ENCODE measurements at places on chromosomes 5 and 9.

DNA sequence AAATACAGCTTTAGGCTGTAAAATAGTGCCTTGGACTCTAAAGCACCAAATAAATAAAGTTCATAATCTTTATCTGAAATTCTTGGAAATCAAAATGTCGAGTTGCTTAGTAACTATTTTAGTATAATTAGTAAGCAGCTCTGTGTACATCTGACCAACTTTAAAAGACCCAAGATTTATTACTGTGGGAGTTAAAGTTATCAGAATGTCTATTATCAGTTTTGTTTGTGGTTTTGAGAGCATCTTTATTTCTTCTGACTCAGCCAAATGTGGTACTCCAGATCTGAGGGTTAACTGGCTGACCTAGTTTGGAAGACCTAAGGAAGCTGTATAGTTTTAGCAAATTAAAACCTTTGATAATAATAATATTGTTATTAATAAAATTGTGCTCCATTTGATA, 81.2 kb downstream of the PRLR start:
- no peak for DNase-seq

GRCh38 chr9:134551644-134552348, 89.8 kb upstream of the COL5A1 start:
- peak; percentile 46 for DNase-seq

GRCh38 chr5:157558041-157558595, 17.5 kb downstream of the ADAM19 start:
- peak; percentile 43 for DNase-seq

GRCh38 chr5:93100976-93101375, 480.0 kb downstream of the NR2F1-AS1 start:
- DNase-seq, result no peak

DNA sequence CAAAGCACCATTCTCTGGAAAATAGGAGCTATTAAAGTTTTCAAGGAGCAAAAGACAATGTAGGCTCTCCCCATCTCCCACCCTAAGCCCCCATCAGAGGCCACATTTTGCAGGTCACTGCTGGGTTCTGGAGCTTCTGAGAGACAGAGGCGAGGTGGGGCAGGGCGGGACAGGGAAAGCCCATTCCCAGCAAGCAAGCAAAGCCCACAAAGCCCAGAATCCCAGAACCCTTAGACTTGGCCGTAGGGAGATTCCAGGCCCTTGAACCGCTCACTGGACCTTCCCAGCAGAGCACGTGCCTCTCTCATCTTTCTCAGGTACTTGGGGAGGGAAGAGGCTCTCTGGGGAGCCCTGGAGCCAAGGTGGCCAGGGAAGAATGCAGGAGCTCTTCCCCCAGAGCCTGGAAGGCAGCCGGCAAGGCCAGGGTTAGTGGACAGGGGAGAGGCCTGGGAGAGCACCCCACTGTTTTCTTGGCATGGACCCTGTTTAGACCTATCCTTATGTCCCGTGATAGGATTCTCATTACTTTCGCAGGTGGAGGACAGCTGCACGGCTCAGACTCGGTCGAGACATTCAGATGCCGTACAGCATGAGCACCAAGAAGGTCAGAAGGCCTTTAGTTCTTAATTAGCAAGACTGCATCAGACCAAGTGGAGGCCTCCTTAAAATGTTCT, 52.4 kb downstream of the ZNF354C start:
- no peak for DNase-seq

GRCh38 chr5:180785121-180785781, 17.4 kb downstream of the MGAT1 start:
- no peak for DNase-seq

DNA sequence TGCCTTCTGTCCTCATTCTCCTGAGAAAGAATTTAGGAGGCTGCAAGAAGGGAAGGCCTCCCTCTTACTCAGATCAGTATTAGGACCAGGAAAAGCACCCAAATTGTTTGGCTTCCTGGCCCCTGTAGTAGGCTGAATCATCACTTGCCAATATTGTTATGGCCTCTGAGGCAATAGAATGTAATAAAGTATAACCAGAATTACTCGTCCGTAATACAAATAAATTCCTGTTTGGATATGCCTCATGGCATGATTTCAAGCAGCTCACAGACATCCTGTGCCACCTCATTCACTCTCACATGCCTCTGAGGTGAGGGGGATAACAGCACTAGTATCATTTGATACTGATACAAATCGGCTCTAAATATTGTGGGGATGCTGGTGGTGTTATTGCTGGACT, 427.3 kb downstream of the ISL1 start:
- DNase-seq, result peak; percentile 94

- DNase-seq, result no peak
Observed at GRCh38 chr5:142530904-142531303, 155.0 kb downstream of the FGF1 start.

DNA sequence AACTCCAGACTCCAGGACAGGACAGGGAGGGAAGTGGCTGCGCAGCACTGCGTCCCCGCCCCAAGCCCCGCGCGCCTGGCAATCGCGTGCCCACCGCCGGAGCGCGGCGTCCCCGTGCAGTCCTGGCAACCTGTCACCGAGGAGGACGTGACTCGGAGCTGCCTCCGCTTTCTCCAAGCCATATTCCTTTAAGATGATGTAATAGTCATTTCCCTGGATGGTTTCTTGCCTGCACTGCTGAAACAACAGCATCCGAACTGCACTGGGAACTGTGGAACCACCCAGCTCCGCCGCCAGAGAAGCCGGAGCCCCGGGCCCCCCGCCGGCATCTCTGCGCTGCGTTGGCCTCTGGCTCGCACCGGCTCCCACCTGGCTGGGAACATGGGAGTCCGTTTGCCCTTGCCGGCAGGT, 34.5 kb downstream of the KCTD16 start:
- no peak for DNase-seq

DNA sequence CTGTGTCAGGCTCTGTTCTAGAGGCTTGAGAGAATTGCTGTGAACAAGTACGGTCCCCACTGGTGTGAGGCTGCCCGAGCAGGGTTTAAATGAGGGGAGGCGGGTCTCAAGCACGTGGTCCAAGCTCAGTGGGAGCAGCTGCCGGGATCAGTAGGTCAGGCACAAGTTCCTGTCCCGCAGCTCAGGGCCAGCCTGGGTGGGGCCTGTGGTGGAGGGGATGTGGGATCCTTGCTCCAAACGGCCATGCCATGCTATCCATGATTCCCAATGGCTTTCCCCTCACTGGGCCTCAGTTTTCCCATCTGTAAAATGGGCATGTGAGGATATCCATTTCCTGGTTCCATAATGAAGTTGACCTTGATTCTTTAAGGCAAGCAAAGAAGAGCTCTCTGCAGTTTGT, 17.1 kb downstream of the OBP2B start:
- DNase-seq, result no peak

DNA sequence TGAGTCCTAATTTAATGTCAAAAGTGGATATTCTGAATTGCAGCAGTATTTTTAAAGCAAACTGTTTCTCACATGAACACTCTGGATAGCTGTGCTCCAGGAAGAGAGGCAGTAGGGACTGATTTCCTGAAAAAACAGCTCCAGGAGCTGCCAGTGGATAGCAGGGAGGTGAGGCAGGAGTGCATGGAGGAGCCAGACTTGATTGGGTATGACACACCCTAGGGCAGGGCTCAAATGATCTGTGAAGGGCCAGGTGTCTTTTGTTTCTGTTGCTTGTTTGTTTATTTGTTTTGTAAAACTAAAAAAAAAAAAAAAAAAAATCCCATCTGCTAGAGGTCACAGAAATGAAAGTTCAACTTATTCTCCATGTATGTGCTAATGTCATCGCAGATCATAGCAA, 83.4 kb downstream of the ADRB2 start:
- DNase-seq, result peak; percentile 33

- no peak for DNase-seq
Observed at GRCh38 chr5:156647034-156647451, 203.1 kb upstream of the PPP1R2B start.

- DNase-seq, result no peak
Observed at GRCh38 chr9:102069969-102070368, 331.5 kb upstream of the GRIN3A start.

- no peak for DNase-seq
Observed at GRCh38 chr5:173480896-173481295, 135.6 kb downstream of the BOD1 start.

- DNase-seq, result no peak
Observed at GRCh38 chr9:20702570-20702969, 18.5 kb downstream of the FOCAD start.

GRCh38 chr9:38311382-38312270, 80.9 kb upstream of the ALDH1B1 start:
- DNase-seq, result no peak

DNA sequence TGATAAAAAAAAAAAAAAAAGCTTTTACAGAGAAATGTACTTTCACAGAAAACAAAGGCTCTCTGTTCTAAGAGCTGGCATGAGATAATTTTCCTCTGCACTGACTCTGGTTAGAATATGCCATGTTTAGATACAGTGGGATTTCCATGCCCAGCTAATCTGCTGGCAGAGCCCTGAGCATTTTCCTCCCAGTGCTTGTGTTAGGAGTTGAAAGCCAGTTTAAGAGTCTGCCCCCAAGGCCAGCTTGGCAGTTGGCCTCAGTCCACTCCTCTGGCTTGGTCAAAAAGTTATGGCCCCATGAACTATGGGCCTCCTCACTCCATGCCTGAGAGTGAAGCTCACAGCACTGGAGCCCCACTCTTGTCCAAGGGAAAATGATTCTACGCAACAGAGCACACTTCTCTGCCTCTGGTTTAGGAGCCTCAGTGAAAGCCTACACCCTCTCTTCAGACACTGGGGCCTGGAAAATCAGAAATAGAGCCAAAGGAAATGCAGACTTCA, 21.9 kb downstream of the MOCS2 start:
- no peak for DNase-seq

DNA sequence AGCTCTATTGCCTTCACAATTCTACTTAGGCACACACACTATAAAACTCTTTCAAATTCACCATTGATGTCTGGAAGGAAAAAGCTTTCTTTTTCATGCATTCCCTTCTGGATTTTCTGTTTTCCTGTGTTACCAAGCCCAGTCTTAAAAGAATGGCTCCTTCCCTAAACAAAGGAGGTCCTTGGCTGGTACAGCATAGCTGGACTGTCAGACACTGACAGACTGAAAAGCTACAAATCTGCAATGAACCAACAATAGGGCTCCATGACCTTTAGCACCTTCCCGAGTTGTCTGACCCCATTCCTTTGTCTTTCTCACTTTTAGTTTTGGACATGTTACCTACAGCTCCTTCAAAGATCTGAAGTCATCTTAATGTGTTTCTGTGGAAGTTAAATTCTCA, 382.5 kb downstream of the TMEM161B start:
- DNase-seq, result no peak

GRCh38 chr9:125822160-125822559, 75.0 kb downstream of the PBX3 start:
- DNase-seq, result no peak

DNA sequence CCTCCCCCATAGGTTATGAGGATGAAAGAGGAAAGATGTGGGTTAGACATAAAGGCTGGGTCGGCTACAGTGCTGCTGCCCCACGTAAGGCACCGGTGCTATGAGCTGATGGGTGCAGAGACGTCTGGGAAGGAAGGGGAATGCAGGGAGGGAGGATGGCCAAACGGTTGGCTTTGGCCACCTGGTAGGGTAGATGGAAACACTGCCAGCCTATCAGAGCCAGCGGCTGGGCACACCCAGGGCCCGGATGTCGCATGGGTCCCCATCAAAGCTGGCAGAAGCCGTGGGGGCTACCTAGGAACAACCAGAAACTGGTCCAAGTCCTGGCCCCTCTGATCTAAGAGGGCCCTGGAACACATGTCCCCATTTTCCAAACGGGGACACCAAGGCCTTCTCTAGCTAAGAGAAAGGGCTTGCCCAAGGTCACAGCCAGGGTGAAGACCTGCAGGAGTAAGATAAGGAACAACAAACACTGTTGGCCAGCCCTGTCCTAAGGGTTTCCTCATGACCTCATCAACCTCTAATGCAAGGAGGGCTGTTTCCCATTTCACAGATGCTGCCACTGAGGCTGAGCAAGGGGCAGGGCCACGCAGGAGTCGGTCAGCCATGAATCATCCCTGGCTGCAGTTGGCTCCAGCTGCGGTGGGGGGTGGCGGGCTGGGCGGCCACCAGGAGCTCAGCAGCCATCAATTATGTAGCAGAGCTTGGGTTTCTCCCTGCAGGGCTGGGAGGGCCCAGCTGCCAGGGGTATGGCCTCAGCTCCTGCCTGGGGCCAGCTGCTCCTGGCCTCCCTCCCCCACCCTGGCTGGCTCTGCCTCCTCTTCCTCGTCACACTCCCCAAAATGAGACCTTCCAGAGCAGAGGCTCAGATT, 4.9 kb downstream of the SH3GLB2 start:
- peak; percentile 32 for DNase-seq

- no peak for DNase-seq
Observed at GRCh38 chr5:6574537-6575245, 58.2 kb downstream of the NSUN2 start.

DNA sequence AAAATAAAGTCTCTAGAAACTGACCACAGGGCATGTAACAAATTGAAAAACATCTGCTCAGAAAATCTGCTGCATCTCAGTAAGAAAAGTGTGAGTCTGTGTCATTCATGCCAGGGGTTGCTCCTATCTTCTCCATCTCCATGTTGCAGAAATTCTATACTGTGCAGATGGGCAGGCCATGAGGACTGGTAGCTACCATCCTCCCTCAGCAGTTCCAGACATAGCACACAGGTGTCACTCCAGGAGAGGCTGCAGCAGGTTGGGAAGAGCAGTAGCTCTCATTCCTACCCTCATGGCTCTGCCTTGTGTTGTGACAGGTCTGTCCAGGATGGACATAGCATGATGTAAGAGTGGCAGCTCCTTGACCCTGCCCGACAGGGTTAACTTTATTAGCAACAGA, 173.4 kb downstream of the NDUFS4 start:
- DNase-seq, result peak; percentile 9

DNA sequence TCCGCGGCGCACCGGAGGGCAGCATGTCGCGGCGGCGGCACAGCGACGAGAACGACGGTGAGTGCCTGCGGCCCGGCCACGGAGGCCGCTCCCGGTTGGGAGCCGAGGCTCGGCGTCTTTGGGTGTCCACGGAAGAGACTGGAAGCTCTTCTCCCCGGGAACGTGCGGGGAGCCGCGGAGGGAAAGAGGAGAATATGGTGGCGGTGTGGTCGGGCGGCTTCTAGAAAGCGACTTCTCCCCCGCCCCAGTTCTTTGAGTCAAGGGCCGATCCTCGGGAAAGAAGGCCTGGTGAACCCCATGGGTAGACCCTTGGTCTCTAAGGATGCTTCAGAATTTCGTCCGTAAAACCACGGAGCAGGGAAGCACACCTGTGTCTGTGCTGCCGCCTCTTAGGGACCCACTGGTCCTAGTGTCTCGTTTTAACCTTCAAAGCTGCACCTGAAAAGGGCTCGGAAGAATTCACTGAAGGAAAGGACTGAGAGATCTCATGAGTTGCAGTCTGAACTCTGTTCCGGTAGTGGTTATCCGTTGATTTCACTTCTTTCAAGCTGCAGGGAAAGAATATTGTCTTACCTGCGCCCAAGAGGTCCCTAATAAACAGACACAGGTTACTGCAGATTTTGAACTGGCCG, 354 bp downstream of the NCBP1 start:
- DNase-seq, result peak; percentile 14

DNA sequence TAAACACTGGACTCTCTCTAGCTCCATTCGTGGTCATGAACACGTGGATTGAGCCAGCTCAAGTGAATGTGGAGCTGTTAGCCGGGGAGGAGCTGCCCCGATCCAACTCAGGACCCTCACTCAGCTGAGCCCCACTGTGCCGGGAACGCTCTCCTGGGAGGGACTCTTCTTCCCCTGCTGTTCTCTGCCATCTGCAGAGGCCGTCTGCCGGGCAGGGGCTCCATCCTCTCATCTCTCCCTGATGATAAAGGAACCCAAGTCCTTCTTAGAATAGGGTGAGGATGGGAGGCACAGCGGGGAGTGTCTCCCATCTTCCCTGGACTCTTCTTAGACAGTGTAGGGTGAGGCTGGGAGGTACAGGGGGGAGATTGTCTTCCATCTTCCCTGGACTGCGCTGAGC, 120.5 kb upstream of the IRX4 start:
- DNase-seq, result no peak

GRCh38 chr5:95778713-95779436, 43.7 kb downstream of the GLRX start:
- no peak for DNase-seq
